NCI-H187 (cell line): ENCODE measurements at places on chromosomes 1 and 21.

DNA sequence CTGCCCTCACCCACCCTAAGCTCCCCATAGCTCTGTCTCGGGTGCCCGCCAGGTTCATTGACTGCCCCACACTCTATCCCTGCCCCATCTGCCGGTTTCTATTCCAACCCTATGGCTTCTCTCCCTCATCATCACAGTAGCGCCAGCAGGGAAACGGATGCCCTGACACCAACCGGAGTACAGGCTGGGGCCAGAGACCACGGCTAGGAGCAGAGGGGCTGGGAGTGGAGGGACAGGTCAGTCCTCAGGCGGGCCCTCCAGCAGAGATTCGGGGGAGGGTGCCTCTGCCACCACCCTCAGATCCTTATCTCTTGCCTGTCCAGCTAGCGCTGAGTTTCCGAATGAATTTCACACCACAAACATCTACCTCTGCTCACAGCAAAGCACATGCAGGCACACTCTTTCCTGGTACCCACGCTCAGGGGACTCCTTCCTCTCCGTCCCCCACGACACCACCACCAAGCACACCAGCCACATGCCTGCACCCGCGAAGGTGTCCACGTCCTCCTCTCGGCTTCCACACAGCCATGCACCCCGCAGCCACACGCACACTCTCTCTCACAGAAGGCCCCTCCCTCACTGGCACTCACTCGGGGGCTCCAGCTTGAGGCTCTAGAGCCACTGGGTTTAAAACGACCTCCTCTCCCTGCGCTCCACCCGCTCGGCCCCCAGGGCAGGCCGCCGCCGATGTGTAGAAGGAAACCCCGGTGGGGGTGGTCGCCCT is 7.2 kb downstream of the TAL1 start:
- no peak for DNase-seq

DNA sequence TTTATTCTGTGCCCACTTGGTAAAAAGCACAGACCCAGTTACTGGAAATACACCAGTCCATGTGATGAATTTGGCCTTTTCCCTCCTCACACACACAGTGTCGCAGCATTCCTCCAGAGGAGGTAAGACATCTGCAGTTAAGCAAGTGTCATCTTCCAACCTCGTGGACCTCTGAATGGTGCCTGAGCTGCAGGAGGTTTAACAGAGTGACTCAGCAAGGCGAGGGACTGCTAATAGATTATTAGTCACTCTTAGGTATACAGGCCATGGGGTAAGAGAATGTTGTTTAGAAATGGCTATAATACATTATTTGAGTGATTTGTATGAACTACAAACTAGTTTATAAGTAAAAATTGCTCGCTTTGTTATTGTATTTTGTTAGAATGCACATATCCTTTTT is 8.6 kb upstream of the LRRC8B start:
- no peak for DNase-seq

DNA sequence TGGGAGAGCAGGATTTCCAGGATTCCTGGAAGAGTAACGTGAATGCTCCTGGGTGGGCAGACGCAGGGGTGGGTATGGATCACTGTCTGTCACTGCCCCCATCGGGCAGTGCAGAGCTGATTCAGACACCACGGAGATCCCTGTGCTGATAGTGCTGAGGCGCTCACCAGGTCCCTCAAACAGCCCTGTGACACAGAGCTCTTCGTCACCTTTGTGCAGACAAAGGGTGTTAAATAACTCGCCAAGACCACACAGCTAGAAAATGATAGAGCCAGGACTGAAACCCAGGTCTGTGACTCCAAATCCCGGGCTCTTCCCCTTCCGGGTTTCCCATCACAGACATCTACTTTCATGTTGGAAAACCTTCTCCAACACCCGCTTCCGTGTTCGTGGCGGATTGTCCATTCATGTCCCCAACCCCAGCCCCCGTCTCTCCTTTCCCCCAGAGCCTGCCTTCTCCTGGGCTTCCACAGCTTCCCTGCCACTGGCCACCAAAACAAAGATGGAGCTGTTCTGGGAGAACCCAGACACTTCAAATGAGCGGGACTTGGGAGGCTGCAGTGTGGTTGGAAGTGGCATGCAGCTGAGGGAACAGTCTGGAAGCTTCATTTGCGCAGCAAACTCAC is 2.6 kb downstream of the EFHD2 start:
- no peak for DNase-seq

GRCh38 chr21:40294345-40294744 is 427.1 kb downstream of the PCP4 start:
- no peak for DNase-seq

GRCh38 chr1:1207571-1207892 is 1.1 kb upstream of the TNFRSF18 start:
- DNase-seq, result no peak

GRCh38 chr1:204065174-204065985 is 7.5 kb upstream of the SOX13 start:
- DNase-seq, result no peak

GRCh38 chr1:229094476-229095311 is 176.2 kb upstream of the RAB4A start:
- DNase-seq, result no peak

DNA sequence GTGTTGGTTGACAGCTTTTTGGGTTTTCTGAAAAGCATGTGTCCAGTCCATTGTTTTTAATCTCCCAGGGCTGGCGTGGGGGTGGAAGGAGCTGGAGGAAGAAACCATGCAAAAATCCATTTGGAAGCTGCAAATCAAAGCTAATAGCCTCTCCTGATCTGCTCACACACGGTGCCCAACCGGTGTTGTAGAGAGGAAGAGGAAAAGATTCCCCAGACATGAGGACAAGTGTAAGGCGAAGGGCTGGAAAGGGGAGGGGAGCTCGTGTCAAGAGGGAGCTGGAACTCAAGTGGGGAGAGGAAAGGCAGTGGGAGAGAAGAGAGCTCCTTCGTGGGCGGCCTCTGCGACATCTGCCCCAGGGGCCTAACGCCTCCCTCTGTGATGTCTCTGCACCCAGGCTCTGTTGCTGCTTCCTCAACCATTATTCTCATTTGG is 112.3 kb upstream of the IRF2BP2 start:
- DNase-seq, result no peak

DNA sequence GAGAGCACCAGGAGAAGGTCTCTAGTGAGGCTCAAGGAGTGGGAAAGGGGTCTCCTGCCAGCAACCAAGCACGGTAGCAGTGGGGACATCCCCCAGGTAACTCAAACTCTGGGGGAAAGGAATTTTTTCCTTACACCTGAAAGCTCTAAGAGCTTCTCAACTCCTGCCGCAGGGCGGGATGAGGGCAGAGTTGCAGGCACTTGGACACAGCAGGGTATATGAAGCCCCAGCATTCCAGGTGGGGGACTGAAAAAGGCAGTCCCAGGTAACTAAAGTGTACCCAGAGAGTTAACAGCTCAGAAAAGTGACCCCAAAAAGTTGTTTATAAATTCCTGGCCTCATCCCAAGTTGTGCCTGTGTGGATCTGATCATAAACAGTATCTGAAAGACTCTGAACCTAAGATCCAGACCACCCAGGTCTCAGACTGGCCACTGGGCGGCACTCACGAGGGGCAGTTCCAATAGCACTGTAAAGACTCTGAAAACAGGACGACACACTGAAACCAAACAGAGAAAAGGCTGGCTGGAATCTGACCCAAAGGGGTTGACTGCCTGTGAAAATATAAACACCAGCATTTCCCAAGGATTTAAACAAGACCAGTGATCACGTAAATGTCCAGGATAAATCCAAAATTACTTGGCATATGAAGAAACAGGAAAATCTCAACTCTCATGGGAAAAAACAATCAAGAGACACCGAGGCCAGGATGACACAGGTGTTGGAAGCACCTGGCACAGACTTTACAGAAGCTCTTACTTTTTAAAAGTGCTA is 47.5 kb downstream of the HSF2BP start:
- no peak for DNase-seq

DNA sequence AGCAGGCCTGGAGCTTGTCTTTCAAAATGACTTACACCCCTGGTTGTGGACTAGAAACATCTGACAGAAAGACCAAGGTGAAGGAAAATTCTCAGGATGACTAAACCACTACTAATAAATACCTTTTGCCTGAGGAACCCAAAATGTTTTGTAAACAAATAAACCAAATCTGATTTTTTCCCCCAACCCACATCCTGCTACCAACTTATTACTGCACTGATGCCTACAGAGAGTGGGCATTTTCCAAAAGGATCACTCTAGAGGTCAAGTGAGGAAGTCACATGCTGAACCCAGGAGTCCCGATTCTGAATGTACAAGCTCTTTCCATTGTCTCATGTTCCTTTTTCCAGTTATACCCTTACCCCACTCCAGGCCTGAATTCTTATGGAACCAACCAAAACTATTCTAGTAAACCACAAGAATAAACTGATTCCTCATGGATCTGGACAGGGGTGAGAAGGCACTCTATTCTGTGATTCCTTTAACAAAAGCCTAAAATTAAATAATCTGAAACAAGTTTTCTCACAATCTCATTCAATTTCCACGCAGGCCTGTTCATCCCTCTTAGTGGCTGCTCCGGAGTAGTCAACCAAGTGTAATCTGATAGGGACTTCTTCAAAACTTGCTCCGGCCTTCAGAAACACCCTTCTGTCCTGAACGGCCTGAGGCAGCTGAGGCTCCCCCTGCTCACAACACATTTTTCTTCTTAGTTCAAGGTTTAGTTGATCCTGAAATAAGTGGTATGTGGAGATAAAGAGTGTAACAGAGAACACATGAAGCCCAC is 1.4 kb downstream of the PI4KB start:
- no peak for DNase-seq

- no peak for DNase-seq
Observed at GRCh38 chr1:164644774-164645644, 86.0 kb downstream of the PBX1 start.

DNA sequence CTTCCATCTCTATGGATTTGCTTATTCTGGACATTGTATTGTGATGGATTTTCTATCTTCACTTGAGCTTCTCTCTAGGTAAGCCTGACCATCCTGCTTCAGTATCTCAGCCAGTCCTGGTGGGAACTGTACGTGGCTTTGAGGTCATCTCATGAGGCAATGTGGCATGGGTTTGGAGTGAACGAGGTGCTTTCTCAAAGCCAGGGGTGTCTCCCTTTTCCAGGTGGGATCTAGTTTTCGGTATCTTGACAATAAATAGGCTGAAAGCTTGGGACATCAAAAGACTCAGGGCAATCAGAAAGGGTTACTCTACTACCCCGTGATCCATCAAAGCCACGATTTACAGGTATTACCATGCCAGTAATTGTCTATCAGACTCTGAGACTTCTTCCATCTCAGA is 40.8 kb downstream of the AZIN2 start:
- DNase-seq, result no peak

- DNase-seq, result no peak
Observed at GRCh38 chr21:29829564-29830275, 110.1 kb downstream of the GRIK1 start.

DNA sequence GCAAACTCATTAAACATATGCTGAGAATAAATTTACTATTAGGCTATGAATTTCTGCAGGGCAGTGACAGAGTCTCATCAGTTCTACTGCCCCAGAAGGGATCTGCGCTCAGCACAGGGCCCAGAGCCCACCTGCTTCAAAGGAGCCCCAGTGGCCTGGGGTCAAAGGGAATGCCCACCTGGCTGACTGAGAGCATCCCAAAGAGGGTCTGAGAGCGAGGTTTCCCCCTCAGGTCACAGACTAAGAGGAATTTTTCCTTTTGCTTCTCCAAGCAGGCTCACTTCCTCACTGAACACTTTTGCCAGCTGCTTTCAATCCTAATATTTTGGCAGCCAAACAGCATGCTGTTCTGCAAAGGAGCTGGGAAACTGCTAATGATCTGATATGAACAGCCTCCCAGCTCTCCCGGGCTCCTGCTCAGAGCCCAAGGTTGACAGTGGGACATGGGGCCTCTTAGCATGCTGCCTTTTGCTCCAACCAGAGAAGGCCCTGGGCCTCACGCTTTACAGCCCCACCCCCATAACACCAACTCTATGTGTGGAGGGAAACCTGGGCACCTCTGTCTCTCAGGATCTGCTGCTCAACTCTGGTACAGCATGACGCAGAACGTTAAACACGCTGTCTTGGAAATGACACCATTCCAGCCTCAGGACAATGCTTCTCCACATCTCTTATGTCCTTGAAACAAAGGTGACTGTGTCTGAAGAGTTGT is 70.7 kb upstream of the SYT6 start:
- DNase-seq, result no peak

DNA sequence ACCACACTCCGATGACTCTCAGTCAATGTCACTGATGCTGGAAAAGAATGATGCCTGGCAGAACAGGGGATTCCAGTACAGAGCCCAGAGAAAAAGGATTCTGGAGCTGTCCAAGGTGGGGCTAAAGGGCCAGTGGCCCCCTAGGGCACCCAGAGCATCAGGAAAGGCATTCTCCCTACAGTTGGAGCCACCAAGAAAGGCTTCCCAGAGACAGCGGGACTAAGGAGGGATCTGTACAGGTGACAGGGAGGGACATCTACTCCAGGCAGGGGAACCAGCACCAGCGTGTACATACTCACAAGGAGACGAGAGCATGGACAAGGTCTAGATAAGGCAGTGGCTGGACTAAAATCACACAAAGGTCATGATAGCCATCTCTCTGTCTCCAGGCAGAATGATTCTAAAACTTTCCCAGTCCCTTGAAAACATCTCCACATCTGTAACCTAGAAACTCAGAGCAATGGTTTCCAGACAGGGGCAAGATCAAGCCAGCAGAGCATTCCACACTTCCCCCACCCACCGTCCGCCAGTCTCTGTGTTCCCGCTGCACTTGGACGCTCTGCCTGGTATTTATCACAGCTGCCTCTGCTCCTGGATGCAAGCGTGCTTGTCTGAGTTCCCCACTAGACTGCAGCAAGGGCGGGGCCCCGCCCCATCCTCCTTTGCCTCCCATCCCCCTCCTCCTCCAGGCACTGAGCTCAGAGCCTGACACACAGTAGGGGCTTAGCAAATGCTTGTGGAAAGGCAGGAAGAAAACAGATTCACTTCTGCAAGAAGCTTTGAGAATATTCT is 111.6 kb upstream of the ZC3H12A start:
- no peak for DNase-seq

DNA sequence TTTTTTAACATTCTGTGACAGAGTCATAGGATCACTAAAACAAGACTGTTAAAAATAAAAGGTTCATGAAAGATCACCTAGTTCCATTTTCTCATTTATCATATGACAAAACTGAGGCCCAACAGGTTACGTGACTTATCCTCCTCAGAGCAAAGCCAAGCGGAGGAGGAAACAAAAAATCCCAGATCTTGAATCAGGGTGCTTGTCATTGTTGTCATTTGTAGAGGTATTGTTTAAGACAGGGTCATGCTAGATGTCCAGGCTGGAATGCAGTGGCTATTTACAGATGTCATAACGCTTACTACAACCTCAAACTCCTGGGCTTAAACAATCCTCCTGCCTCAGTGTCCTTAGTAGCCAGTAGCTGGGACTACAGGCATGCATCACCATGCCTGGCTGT is 293.2 kb downstream of the DSCAM start:
- DNase-seq, result no peak

- DNase-seq, result no peak
Observed at GRCh38 chr1:236181059-236181458, 38.7 kb downstream of the GPR137B start.
